Stimulated activated CD4-positive, alpha-beta T cell treated with anti-CD3 and anti-CD28 coated beads, Interleukin-1b, Interleukin-23, amount 100 ng/mL, for 1 hour (primary cell): ENCODE measurements at places on chromosomes 1 and 21.

DNA sequence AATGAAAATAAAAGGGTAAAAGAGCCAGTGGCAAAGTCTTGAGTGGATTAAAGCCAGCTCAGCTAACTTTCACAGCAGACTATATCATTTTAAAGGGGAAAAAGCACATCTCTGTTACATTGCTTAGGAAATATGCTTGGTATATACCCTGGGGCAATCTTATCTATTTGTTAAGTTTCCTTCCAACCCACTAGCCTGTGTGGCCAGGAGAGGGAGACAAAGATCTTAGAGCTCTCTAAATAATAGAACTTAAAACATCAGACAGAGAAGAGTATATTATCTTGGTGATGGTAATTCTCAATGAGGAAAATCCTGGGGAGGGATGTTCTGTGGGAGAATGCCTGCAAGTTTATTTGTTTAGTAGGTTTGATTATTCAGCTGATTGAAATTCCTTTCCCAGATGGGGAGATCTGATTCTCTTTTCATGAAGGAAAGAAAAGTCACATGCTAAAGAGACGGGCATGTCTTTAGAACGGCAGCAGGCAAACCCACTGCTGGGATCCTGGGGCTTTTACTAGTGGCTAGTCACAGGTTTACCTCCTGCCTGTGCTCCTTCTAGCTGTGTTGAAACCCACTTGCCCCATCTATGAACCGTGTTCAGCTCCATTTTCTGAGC is 3.6 kb downstream of the KCNE2 start:
- no peak for DNase-seq

DNA sequence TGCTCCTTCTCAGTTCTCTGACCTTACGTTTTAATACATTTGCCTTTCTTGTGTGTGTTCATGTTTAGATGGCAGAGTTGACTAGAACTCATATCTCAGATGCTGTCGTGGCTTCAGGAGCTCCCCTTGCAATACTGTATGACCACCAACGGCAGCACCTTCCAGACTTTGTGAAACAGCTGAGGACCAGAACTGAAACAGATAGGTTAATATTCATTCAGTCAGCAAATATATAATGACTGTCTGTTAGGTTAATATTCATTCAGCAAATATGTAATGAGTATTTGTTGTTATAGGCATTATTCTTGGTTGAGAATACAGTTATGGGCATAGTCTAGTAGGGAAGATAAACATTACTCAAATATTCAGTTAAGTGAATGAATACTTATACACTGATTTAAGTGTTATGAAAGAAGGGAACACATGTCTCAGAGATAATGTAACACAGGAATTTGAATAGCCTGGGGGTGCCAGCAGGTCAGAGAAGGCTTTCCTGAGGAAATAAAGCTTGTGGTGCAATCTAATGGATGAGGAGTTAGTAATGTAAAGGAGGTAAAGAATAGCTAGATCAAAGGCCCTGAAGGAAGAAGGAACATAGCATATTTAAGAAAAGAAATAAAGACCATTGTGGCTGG is 88.5 kb downstream of the CEP350 start:
- no peak for DNase-seq

- DNase-seq, result no peak
Measured at GRCh38 chr21:37562920-37563640, 196.5 kb downstream of the DYRK1A start.

DNA sequence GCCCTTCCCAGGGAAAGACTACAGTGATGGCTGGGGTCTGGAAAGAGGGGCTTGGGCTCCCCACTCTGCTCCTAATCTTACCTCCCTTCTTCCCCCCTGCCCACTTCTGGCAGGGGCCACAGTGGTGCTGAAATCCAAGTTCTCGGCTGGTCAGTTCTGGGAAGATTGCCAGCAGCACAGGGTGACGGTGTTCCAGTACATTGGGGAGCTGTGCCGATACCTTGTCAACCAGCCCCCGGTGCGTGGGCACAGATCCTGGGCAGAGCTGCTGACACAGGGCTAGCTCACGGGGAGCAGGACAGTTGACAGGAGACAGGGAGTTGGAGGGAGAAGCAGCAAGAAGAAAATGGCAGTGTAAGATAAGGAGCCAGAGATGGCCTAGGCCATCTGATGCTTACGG is 2.4 kb downstream of the SLC27A3 start:
- DNase-seq, result no peak

- DNase-seq, result no peak
Measured at GRCh38 chr1:52592637-52593323, 9.4 kb upstream of the GPX7 start.

GRCh38 chr1:171357179-171357578 is 43.2 kb downstream of the FMO4 start:
- DNase-seq, result no peak

DNA sequence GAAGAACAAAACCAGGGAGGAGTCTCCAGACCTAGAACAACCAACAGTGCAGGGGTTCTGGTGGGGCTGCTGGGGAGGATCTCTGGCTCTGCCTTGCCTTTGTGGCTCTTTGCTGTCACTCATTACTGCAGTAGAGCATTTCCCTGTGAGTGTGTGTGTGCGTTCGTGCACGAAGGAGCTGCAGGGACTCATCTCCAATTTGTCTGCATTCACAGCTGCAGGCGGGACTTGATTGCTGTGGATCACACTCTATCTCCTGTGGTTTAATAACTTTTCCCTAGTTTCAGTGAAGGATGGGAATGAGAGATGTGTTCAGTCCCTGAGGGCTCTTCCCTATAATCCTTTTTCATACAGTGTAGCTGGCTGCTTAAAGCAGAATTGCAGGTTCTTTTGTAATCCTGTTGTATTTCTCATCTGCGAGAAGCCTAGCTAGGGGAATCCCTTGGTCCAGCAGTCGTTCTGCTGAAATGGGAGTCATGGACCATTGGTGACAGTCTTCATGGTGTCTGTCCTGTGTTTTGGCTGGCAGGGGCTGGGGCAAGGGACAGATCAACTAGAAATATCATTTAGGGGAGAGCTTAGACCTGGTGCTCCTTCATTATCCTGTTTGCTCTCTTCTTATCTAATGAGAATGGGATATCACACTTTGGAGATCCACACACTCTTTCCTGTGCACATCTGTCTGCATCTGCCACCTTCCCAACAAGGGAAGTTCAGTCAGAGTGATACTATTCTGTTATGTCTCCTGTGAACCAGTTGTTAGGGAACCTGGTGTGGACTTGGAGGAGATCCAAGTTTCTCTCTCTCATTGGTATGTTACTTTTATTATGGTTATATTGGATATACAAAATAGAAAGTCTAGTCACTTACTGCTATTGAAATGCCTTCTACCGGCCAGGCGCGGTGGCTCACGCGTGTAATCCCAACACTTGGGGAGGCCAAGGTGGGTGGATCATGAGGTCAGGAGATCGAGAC is 3.0 kb downstream of the PCP4L1 start:
- DNase-seq, result no peak

GRCh38 chr1:58870298-58870676 is 86.4 kb upstream of the JUN start:
- no peak for DNase-seq

GRCh38 chr1:118023199-118023598 is 93.7 kb downstream of the WDR3 start:
- no peak for DNase-seq

- DNase-seq, result no peak
Measured at GRCh38 chr1:92822879-92823278, 9.0 kb upstream of the RPL5 start.

DNA sequence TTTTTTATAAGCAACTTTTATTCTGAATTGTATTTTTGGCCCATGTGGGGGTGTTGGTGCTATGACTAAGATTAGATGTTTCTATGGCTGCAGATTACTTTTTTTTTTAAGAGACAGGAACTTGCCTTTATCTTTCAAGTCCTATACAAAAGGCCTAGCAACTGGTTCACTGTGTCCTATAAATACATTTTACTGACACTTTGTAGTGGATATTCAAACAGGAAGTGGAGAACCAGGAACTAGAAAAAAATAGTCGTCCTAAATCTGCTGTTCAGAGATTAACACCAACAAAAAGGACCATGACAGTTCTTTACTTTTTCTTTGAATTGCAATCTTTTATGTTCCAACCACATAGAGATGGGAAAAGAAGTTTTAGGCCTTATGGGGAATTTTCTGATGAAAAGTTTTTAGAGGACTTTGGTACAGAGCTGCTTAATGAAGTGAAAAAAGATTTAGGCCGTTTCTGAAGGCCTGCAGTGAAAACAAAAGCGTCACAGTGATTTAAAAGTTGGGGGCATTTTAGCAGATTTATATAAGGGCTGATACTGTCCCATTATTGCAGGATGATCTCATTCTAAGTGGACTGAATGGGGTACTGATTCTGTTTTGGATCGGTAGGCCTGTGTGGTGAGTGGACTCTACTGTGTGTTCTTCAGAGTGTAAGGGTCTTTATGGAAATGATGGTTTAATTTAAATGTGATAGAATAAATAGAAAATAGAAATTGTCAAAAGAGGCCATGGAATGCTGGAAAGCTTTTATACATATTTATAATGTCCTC is 136.4 kb upstream of the DEPDC1 start:
- DNase-seq, result no peak

GRCh38 chr1:94866164-94866807 is 46.1 kb downstream of the SLC44A3 start:
- DNase-seq, result no peak

DNA sequence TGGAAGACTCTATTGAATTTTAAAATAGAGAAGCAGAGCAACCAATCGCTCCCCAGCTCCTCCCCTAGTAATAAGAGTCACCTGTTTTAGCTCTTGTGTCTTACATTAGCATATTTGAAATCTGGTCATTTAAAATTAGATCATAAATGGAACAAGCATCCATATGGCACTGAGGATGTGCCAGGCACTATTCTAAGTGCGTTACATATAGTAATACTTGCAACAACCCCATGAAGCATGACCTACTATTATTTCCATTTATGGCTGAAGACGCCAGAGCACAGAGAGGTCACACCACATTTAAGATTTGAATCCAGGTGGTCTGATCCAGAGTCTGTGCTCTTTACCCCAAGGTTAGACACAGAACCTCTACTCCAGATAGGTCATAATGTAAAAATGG is 82.0 kb upstream of the HIVEP3 start:
- DNase-seq, result no peak

DNA sequence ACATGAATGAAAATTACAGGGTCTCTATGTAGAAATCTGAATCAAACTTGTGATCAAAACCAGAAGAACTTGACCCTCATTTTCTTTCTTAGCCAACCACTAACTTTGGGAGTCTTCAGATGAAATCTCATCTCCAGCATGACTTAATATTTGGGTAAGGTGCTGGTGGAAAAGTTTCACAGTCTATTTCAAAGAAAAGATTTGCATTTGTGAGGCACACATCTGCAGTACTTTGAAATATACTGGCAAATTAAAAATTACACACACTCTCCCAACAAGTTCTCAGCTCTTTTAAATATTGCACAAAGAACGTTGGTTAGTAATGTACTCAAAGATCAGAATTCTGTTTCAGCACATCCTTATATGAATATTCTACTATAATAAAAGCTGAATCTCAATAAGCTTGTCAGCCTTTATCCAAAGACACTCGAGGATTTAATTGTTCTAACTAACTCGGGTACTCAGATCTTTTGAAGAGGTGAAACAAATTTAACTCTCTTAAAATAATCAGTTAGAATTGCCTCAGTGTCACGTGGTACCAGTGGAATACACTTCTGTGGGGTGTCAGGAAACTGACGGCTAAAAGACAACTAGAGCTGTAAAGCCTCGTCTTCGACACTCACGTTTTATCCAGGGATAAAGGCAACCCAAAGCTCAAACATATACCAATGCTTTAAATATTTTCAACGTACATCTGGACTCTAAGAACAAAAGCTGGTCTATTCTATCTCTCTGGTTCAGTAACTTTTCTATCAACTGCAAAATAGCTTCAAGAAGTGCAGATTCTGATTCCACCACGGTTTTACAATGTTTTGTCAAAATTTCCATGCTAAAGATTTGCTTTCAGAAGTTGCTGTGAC is 19.0 kb downstream of the SAMSN1 start:
- DNase-seq, result no peak

GRCh38 chr1:202349206-202349928 is 868 bp downstream of the PPP1R12B start:
- no peak for DNase-seq

- no peak for DNase-seq
Measured at GRCh38 chr1:245046315-245046714, 108.5 kb upstream of the KIF26B start.

GRCh38 chr21:15671188-15671587 is 58.6 kb upstream of the USP25 start:
- no peak for DNase-seq

DNA sequence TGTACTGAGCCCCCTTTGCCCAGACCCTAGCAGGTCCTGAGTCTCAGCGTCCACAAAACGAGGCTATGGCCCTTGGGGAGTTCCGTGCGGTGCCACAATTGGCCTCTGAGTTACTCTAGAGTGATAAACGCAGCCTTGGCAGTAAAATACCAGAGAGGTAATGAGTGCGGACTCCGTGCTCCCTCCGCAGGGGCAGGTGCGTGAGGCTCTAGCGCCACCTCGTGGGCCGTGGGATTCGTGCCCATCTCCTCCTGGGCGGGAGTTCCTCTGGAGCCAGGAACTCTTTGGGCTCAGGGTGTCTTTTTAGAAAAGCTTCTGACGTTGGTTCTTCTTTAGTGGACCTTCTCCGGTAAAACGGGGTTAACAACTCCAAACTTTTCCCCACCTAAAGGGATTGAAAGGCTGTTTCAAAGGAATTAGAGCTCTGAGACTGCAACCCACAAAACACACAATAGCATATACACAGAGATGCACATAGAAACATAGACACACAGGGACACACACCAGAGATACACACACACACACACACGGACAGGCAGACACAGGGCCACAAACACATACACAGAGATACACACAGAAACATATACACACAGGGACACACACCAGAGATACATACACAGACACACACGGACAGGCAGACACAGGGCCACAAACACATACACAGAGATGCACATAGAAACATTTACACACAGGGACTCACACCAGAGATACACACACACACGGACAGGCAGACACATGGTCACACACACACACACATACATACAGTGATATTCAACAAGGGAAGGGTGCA is 99.4 kb downstream of the KCNJ15 start:
- peak; percentile 67 for DNase-seq

GRCh38 chr1:24805534-24806301 is 60.5 kb downstream of the CLIC4 start:
- no peak for DNase-seq

DNA sequence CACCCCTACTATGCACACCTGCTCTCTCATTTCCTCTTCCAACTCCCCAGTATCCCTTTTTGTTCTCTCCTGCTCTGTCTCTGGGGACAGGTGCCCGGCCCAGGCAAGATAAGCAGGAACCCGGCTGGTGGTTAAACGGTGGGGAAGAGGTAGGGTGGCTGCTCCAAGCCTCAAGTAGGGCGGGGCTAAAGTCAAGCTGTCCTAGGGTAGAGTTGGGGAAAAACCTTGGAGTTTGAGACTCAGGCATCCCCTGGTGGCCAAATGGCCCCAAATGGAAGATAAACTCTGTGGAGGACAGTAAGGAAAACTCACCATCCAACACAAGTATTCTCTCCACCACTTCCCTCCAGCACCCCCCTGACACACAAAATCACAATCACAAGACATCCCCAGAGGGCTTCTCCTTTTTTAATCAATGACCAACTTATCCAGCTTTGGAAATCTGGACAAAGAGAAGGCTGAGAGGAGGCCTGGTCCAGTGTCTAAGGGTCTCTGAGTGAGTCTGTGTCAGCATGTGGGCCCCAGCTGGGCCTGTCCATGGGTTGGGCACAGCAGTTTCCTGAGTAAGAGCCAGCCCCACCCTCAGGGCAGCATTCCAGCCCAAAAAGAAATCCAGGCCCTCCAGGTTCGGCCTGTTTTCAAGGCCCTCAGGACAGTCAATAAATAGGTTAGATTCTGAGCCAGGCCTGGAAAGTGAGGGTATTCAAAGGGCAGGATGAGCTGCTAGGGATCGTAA is 9.8 kb downstream of the POMGNT1 start:
- no peak for DNase-seq
